ENCODE measurements at places on chromosomes 16 and 17.

DNA sequence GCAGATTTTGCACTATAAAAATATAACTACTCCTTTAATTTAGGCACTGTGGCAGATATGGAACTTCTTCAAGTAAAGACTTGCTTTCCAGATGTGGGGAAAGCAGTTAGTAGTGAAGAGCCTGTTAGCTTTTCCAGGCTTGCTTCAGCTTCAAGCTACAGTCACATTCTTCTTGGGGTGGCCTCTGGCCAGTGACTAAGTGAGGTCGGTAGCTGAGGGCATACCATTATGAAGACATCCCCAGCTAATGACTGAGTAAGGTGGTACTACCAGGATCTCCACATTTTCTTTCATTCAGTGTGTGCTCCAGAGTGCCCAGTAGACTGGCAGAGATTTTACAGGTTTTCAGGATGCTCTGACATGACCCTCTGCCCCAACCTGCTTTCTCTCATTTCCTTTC, 167.1 kb upstream of the KIF2B start:
- H3K4me3 ChIP-seq: no peak overlapping the region
- no peak for DNase-seq
- H3K27me3 ChIP-seq: no peaks in the 10 kb centered on the region
- no peak overlapping the region for H3K27ac ChIP-seq

DNA sequence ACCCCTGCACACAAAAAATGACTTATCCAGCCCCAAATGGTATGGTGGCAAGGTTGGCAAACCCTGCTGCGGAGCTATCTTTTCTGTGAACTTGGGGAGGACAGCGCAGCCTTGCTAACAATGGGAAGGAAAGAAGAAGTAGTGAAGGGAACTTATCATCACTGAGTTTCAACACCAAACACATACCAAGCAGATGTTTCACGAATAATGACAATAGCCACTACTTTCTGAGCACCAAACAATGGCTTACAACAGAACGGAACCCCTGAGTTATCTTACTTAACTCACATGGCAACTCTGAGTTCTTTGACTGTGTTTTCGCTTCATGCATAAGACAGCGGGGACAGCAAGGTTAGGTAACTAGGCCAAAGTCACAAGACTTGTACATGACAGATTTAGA, 148.9 kb downstream of the XYLT1 start:
- no peaks in the 10 kb centered on the region for H3K36me3 ChIP-seq
- no peak for DNase-seq
- no peaks in the 10 kb centered on the region for H3K27me3 ChIP-seq
- no peak overlapping the region for H3K4me3 ChIP-seq

- H3K4me1 ChIP-seq: peaks cover 86% of the 10 kb centered on the region
- H3K27me3 ChIP-seq: no peaks in the 10 kb centered on the region
- H3K36me3 ChIP-seq: no peaks in the 10 kb centered on the region
- H3K27ac ChIP-seq: peak overlapping the region; percentile 86
- DNase-seq: peak; percentile 42
These were observed 60.5 kb downstream of the CREBBP start for GRCh38 chr16:3819746-3820724.

GRCh38 chr17:83129676-83130075, 50.3 kb downstream of the METRNL start:
- H3K4me3 ChIP-seq: no peak overlapping the region
- H3K27ac ChIP-seq: no peak overlapping the region
- no peaks in the 10 kb centered on the region for H3K36me3 ChIP-seq
- H3K27me3 ChIP-seq: peaks cover 54% of the 10 kb centered on the region

DNA sequence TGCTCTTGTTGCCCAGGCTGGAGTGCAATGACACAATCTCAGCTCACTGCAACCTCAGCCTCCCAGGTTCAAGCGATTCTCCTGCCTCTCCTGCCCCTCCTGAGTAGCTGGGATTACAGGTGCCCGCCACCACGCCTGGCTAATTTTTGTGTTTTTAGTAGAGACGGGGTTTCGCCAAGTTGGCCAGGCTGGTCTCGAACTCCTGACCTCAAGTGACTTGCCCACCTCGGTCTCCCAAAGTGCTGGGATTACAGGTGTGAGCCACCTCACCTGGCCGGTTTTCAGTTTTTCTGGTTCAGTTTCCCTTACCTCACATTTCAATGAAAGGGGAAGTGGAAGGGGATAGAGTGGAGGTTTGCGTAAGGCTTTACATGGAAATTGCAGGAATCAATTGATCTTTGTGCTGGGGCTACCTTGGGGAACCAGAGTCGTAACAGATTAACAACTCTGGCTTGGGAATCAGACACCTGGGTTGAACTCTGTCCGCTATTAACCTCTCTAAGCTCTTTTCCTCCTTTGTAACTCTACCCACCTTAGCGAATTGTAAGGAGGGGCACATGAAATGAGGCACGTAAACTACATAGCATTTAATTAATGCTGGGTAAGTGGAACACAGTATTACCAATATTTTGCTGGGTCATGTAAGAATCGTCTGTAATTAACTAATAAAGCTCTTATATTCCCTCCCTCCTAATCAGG, 3.2 kb downstream of the MPV17L start:
- H3K27ac ChIP-seq: no peak overlapping the region
- no peaks in the 10 kb centered on the region for H3K36me3 ChIP-seq
- H3K27me3 ChIP-seq: peaks cover 13% of the 10 kb centered on the region
- DNase-seq: no peak

DNA sequence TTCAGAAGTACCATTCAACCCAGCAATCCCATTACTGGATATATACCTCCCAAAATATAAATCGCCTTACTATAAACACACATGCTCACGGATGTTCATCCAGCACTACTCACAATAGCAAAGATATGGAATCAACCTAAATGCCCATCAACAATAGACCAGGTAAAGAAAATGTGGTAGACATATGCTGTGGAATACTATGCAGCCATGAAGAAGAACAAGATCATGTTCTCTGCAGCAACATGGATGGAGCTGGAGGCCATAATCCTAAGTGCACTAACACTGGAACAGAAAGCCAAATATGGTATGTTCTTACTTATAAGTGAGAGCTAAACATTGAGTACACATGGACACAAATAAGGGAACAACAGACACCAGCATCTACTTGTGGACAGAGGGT, 7.8 kb downstream of the ALOX15 start:
- H3K4me3 ChIP-seq: no peak overlapping the region
- peaks cover 40% of the 10 kb centered on the region for H3K27me3 ChIP-seq
- H3K27ac ChIP-seq: no peak overlapping the region
- H3K4me1 ChIP-seq: peaks cover 7% of the 10 kb centered on the region
- no peak for DNase-seq

- H3K36me3 ChIP-seq: peaks cover 1% of the 10 kb centered on the region
These were observed 48.6 kb downstream of the GAS7 start for GRCh38 chr17:10149573-10150399.

DNA sequence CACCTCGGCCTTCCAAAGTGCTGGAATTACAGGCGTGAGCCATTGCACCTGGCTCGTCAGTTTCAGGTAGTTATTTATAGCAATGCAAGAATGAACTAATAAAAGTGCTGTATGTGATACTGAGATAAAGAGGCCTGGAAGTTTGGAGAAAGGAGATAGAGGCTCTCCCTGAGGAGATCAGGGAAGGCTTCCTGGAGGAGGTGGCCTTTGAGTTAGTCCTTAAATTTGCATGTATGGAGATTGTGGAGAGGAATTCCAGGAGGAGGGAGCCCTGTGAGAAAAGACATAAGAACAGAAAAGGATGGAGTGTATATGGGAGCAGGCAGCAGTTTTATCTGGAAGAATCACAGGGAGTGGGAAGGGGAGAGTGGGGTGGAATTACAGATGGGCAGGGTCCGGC, 276.6 kb upstream of the EEF2KMT start:
- H3K27me3 ChIP-seq: peaks cover 31% of the 10 kb centered on the region
- no peak overlapping the region for H3K4me3 ChIP-seq
- no peaks in the 10 kb centered on the region for H3K36me3 ChIP-seq
- DNase-seq: no peak

- H3K27ac ChIP-seq: no peak overlapping the region
- no peaks in the 10 kb centered on the region for H3K36me3 ChIP-seq
- H3K4me3 ChIP-seq: no peak overlapping the region
- H3K27me3 ChIP-seq: peaks cover 91% of the 10 kb centered on the region
- DNase-seq: no peak
These were observed 16.7 kb upstream of the ZNHIT3 start for GRCh38 chr17:36469733-36470132.

GRCh38 chr17:38753071-38753506, 548 bp downstream of the PSMB3 start:
- DNase-seq: no peak
- H3K36me3 ChIP-seq: peaks cover 3% of the 10 kb centered on the region
- H3K27me3 ChIP-seq: no peaks in the 10 kb centered on the region
- H3K27ac ChIP-seq: peak overlapping the region; percentile 90

DNA sequence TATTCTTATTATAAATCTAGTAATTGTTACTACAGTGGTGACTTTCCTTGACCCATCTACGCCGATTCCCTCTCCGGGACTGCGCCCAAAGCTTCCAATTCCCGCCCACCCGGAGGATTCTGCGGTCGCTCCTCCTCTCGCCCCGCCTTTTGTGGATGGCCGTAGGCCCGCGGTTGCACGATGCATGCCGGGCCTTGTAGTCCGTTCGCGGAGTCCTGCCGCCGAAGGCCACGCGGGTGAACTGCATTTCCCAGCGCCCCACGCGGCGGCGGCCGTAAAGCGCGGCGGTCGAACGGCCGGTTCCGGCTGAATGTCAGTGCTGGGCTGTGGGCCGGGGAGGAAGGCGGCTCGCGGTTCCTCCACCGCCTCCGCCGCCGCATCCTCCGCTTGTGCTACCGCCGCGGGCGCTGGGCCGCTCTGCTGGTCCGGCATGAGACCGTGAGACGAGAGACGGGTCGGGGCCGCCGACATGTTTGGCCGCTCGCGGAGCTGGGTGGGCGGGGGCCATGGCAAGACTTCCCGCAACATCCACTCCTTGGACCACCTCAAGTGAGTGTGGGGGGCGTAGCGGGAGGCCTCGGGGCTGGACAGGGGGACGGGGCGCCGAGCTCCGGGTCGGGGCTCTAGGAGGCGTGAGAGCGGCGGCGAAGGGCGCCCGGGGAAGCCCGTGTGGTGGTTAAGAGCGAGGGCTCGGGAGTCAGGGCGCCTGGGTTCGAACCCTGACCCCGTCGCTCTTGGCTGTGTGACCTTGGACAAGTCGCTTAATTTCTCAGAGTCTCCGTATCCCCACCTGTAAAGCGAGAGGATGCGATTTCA, at the start of gene CLEC16A:
Gene CLEC16A, plus strand, starts transcription at position 316 of the 816 bp plus-strand sequence. Its CDS starts 154 bp downstream, at position 470.
- DNase-seq: peak; percentile 95
- no peaks in the 10 kb centered on the region for H3K36me3 ChIP-seq
- peak within 1 kb of the TSS; percentile 75 for H3K27ac ChIP-seq
- H3K4me3 ChIP-seq: peak within 1 kb of the TSS; percentile 83

- peaks cover 20% of the 10 kb centered on the region for H3K4me1 ChIP-seq
- H3K27me3 ChIP-seq: no peaks in the 10 kb centered on the region
- no peak overlapping the region for H3K4me3 ChIP-seq
These were observed 1.7 kb downstream of the ANKRD40CL start for GRCh38 chr17:50765454-50766221.

DNA sequence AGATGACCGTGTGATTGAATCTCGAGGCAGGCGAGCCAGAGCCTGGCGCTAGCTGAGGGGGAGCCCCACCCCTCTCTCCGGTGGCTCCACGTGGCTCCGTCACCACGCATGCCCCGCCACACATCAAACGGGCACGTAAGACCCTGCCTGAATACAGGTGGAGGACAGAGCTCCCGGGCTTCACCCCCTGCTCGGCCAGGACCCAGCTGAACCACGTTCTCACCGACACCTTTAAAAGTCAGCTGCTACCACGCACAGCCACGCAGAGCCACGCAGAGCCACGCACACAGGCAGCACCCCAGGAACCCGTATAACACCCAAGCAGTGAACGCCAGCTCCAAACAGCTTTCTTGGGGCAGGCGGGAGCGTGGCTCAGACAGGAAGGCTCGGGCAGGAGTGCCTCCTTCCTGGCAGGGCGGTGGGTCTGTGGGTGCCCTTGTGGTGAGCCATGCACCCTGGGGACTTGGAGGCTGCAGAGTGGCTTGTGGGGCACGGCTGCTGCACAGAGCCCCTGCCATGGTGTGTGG, 4.4 kb downstream of the TMEM204 start:
- peaks cover 25% of the 10 kb centered on the region for H3K4me1 ChIP-seq
- H3K27ac ChIP-seq: no peak overlapping the region
- H3K4me3 ChIP-seq: no peak overlapping the region

GRCh38 chr17:80920441-80920840, 71.2 kb upstream of the CHMP6 start:
- DNase-seq: no peak
- H3K27ac ChIP-seq: no peak overlapping the region
- no peaks in the 10 kb centered on the region for H3K4me1 ChIP-seq
- H3K4me3 ChIP-seq: no peak overlapping the region

DNA sequence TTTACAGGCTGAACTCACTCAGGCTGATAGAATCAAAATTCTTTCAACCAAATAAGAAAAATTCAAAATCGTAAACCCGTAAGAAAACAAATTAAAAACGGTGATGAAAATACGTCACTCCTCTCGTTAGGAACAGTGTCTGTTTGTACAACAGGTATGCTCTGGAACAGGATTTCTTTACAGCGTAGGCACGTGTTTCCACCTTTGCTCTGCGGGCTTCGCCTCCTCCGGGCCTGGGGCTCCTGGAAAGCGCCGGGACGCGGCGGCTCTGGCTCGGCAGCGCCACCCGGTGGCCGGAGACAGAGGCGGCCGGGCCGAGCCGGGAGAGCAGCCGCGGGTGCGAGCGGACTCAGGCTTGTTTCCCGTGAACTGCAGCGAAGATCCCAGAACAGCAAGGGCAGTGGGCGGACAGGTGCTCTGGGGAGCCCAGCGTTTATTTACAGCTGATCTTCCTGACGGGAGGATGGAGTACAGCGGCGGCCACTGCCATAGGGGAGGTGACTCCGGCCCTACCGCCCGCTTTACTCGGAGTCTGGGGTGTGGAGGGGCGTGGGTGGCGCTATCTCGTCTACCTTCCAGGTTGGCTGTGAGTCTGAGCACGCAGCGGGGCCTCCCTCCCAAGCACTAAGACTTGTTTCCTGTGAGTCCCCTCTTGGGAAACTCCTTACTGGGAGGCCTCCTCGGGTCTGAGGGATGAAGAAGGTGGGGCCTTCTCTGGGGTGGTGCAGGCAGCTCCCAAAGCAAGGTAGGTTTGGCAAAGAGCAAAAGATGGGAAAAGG, 40.5 kb upstream of the ATP2A3 start:
- peak overlapping the region; percentile 61 for H3K27ac ChIP-seq
- peaks cover 4% of the 10 kb centered on the region for H3K27me3 ChIP-seq
- H3K4me1 ChIP-seq: peaks cover 22% of the 10 kb centered on the region
- H3K4me3 ChIP-seq: no peak overlapping the region

- H3K4me3 ChIP-seq: no peak overlapping the region
- no peaks in the 10 kb centered on the region for H3K27me3 ChIP-seq
- peak overlapping the region; percentile 96 for H3K27ac ChIP-seq
These were observed 72.7 kb downstream of the SMG6 start for GRCh38 chr17:2230877-2231276.

- DNase-seq: peak; percentile 67
- peaks cover 16% of the 10 kb centered on the region for H3K4me1 ChIP-seq
- no peak overlapping the region for H3K4me3 ChIP-seq
These were observed 3.8 kb upstream of the HAP1 start for GRCh38 chr17:41738077-41738800.

Data from mesothelial cell of epicardium (in vitro differentiated cells).